Stimulated activated CD4-positive, alpha-beta T cell treated with anti-CD3 and anti-CD28 coated beads, Interleukin-1b, Interleukin-23, amount 100 ng/mL, for 24 hours (primary cell): ENCODE measurements at places on chromosomes 2 and 18.

- DNase-seq = no peak
Observed at GRCh38 chr2:229269941-229270340, 1.1 kb downstream of the PID1 start.

DNA sequence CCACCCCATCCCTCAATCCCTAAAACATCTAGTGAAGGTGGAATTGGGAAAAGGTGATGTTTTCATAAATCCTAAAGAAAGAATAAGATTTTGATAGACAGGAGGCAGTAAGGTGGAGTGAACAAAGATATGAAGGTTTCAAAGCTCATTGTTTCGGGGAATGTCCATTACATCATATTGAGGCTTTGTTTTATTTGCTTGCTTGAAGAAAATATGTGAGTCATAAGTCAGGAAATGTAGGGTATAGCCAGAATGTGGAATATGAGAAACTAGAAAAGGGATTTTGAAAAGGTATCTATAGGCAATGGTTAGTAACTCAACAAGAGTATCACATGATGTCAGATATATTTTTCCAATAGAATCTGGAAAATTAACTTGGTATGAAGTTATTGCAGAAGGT is 1178.5 kb upstream of the ACVR2A start:
- DNase-seq = no peak

- DNase-seq = no peak
Observed at GRCh38 chr2:207501802-207502576, 27.8 kb upstream of the CREB1 start.

DNA sequence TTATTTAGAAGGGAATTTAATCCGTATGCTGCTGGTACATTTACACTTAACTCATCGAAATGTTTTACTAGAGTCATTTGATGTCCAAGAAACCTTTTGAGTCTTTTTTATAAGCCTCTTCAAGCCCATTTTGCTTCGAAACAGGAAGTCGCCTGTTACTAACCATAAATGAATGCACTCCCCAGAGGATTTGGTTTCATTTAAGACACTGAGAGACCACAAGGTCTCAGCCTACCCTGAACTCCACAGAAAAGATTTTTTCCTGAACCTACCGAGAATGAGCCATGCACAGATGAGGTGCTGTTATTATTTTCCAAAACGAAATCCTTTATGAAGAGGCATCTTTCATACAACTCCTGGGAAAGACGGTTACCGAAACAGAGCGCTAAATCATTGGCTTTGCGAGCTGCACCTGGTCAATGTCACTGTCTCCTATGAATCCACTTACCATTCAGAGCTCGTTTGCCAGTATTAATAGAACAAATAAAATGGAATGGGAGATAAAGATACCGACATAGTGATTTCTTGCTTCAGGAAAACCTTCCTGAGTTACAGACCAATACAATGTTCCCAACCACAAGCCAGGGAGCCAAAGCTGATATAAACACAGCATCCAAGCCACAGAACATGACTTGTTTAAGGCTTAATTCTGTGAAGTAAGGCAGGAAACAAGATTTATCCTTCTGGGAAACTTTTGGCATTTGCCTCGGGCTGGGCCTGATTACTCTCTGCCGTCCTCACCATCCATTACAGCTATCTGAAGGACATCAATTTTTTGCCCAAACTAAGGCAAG is 382.1 kb downstream of the OSR1 start:
- DNase-seq = no peak

GRCh38 chr18:54284981-54285785 is 15.9 kb downstream of the POLI start:
- DNase-seq = peak; percentile 56

DNA sequence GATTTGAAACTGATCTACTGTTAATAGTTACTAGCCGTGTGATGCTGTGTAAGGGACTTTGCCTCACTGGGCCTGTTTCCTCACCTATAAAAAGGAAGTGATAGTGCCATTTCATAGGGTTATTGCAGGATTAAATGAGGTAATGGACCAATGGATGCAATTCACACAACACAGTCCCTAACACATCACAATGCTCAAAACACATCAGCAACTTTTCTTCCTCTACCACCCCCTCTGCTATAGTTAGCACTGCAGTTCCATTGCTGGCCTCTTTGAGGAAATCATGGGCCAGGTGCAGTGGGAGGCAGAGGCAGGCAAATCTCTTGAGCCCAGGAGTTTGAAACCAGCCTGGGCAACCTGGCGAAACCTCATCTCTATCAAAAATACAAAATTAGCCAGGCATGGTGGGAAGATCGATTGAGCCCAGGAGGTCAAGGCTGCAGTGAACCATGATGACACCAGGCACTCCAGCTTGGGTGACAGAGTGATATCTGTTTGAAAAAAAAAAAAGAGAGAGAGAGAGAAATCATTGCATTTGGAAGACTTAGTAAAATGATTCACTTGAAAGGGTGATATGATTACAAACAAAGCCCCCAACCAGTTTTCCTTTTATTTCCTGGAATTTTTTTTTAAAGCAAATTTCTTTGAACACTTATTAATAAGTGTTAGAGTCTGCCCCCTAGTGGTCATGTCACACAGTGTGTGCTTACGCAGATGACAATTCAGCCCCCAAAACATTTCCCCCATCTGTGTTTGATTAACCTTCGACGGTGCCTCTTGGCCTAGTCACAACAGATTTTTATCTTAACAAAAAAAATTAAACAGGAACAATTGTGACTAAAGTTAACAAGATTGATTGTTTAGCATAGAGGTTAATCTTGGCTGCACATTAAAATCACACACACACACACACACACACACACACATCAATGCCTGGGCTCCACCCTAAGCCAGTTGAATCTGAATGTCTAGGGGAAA is 88.6 kb upstream of the BCL11A start:
- no peak for DNase-seq

DNA sequence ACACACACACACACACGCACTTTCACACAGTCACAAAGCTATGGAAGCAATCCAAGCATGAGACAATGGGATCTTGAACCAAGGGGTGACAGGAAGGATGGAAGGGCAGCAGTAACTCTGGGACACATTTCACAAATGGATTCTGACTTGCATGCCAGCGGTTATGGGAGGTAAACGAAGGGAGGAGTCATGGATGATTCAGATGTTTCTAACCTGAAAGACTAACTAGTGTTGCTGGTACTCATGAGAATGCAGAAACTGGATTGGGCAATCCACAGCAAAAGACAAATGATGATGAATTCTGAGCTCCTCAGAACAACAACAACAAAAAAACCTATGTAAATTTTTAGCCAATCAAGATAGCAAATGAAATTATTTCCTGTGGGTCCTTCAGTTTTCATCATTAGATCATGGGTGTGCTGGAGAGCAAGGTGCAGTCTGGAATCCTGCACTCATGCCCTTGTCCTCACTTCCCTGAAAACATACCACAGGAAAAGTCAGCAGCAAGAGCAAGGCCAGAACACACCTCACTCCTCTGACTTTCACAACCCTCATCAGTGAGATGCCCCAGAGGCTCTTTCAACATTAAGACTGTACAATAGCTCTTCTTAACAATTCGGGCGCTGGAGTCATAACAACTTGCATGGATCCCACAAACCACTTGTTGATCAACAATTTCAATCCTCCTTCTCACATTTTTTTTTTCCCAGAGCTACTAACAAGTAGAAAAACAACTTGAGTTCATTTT is 32.6 kb downstream of the ABCA12 start:
- no peak for DNase-seq

GRCh38 chr2:124908411-124908810 is 883.3 kb downstream of the CNTNAP5 start:
- DNase-seq = no peak

GRCh38 chr18:75962036-75962572 is 532.9 kb downstream of the ZNF516 start:
- no peak for DNase-seq

- no peak for DNase-seq
Observed at GRCh38 chr2:19746611-19747309, 155.0 kb downstream of the TTC32 start.

DNA sequence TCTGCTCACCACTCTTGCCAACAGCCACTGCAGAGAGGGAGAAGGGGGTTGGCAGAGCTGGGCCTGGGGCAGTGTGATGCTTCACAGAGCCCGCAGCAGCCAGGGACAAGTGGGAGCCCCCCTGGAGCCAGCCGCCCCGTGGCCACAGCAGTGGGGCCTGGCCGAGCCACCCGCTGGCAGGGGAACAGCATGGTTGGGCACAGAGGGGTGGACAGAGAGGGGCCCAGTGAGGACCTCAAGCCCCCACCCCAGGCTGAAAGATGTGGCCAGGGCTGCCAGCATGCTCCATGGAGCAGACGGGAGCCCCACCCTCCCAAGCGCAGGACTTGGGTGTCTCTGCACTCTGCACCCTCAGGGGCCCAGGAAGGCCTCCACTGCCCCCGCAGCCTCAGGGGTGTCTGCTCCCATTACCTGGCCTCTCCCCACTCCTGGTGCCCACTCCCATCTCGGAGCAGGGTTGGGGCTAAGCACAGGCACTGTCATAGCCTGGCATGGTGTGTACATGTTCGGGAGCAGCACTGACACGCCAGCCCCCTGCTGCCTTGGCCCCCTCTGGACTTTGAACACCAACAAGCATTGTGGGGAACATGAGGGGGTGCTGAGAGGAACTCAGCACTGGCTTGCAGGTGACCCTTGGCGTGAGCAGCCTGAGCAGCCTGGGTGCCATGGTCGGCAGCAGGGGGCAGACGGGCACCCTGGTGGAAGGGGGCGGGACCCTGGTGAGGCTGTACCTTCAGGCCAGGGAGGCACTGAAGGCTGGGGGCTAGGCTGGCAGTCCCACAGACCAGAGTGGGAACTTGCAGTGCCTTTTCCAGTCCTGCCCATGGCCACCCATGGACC is 279.6 kb upstream of the CYP26B1 start:
- no peak for DNase-seq

GRCh38 chr2:218260742-218261422 is at the start of gene GPBAR1:
GPBAR1 (plus strand) TSS chr2:218261015; CDS start chr2:218262725, 1,710 bp downstream.
- DNase-seq = no peak

GRCh38 chr2:237561221-237561620 is 5.2 kb upstream of the PRLH start:
- no peak for DNase-seq

DNA sequence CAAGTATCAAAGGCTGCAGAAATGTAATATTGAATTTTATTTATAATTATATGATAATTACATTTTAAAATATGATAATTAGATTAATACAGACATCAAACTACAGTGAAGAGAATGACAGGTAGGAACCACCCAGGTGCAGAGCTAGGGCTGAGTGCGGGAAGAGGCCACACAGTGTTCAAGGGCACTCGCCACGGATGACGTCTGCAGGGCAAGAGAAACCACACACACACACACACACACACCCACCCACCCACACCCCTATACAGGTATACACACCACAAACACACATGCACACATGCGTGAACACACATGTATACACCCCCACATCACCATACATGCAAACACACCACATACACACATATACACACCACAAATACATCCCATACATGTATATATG is 41.2 kb downstream of the MBP start:
- DNase-seq = no peak

GRCh38 chr2:57740891-57741290 is 305.7 kb upstream of the VRK2 start:
- DNase-seq = no peak

GRCh38 chr2:174597345-174598047 is at the start of gene WIPF1:
WIPF1 (minus strand) TSS chr2:174597804; CDS start chr2:174585573, 12,231 bp downstream.
- no peak for DNase-seq

GRCh38 chr2:233815861-233816260 is 37.7 kb downstream of the MROH2A start:
- DNase-seq = no peak

DNA sequence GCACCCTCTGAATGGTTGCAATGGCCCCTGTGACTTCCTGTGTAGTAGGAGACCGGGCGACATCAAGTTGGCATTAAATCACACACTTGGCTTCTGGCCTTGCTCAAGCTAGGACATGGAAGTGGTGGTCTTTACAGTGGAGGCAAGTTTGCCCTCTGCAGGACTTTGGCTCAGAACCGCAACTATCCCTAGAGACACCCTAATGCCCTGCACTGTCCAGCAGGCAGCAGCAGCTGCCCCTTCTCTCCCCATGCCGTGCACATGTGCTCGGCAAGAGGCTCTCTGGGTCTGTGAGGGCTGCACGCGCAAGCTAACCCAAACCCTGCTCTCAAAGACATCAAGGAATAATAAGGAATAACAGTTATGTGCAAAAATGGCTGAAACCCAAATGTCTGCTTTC is 106.5 kb downstream of the COL6A3 start:
- DNase-seq = no peak

- DNase-seq = no peak
Observed at GRCh38 chr2:74886811-74887210, 52.9 kb downstream of the HK2 start.

- no peak for DNase-seq
Observed at GRCh38 chr2:96305979-96306308, 598 bp upstream of the SNRNP200 start.

- no peak for DNase-seq
Observed at GRCh38 chr18:78368726-78369125, 610.9 kb upstream of the SALL3 start.

DNA sequence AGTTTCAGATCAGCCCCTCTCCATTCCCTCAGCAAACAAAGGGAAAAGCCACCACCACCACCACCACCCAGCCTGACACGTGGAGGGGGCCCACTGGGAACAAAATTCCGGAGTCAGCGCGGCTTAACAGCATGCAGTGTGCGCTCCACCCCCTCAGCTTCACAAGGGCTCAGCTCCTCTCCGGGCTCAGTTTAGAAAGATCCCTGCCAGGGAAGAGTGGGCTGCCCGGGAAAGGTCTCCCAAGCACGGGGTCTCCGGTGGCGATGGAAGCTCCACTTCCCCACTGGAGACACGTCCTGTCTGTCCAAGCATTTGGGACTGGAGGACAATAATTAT is 55.7 kb downstream of the SNORC start:
- DNase-seq = no peak

DNA sequence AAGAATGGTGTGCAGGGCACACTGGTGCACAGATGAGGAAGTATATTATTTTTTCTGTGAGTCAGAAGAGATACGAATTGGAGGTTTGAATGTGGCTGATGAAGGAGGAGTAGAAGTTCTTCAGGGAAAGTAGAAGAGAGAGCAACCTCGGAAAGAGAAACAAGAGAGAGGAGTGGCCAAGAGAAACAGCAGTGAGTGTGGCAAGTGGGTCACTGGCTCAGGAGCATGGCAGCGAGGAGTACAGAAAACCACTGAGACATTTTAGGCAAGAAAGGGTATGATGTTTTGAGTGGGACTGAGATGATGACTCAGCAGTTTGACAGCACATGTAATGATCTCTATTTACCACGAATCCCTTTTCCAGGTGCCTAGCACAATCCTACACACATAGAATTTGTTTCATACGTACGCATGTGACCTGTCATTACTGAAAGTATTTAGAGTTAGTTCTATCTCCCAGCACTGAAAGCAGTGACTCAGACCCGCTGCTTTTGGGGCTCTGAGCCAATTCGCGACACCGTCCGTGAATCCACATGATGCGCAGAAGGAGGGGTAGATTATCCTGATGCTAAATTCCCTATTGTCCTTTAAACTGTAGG is 915.4 kb downstream of the DCDC2C start:
- DNase-seq = no peak

DNA sequence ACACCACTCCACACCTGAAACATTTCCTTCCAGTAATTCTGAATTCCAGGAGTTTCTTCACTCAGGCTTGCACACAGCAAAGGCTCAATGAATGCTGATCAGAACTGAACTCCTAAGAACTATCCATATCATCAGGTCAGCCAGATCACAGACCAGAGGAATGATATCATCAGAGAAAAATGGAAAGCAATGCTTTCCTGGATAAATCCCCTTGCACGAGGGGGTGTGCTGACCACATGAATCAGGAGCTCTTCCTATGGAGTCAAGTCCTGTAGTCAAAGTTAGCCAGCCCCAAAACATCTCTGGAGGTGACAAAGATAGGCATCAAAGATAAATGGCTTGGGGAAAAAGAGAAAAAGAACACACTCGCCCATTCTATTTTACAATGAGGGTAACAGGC is 83.8 kb upstream of the ACVR2A start:
- DNase-seq = no peak
